ENCODE measurements at places on chromosomes 7 and 10.

GRCh38 chr10:75286901-75287300 lies 51.1 kb upstream of the COMTD1 start:
- DNase-seq = no peak

DNA sequence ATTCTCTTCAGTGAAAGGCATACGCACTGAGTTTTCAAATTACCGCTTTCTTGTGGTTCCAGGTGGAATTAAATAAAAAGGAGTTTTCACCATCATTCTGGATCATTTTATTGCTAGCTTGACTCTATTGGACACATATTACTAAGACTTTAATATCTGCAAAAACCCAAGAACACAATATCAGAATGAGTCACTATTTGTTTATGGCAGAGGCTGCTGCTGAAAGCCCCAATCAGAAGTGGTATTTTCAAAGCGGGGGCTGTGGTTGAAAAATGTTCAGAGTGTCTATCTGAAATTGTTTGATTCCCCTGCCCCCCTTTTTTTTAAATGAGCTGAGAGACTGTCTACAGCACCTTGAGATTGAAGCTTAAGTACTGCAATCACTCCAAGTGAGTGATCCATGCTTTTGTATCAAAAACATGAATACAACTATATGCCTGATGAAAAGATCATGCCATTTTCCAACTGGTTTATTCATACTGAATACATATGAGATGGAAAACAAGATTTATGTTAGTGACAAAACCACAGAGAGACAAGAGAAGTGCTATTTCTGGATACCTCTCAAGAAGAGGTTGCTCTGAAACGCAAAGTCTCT lies 376.4 kb downstream of the HTR7 start:
- DNase-seq = no peak

GRCh38 chr10:127012769-127013152 lies 107.5 kb downstream of the DOCK1 start:
- DNase-seq = no peak

DNA sequence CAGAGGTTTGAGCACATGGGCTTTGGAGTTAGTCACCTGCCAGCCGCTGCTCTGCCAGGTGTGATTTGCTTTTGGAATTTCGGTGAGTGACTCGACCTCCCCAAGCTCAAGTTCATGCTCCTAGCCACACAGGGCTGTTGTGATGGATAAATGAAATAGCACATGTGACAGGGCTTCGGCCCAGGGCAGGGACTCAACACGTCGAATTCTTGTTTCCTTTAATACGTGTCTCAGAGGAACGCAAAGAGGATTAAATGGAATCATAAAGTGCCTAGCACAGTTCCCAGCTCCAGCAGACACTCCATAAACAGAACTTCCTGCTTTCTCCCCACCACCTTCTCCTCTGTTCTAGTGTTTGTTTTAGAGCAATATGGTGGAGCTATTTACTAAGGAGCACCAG lies 88.3 kb upstream of the CHST15 start:
- no peak for DNase-seq

GRCh38 chr7:73901823-73902597 lies 41.1 kb downstream of the TMEM270 start:
- DNase-seq = no peak

DNA sequence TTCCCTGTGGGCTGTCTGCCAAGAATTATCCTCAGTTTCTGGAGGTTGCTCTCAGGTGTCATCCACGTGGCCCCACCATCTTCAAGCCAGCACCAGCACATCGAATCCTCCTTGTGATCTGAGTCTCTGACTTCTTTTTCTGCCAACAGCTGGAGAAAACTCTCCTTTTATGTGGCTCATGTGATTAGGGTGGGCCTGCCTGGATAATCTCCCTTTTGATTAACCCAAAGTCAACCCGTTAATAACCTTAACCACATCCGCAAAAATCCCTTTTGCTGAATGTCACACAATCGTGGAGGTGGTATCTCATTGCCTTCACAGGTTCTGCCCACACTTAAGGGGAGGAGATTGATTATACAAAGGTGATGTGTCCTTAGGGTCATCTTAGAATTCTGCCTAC lies 73.8 kb downstream of the LRGUK start:
- no peak for DNase-seq

DNA sequence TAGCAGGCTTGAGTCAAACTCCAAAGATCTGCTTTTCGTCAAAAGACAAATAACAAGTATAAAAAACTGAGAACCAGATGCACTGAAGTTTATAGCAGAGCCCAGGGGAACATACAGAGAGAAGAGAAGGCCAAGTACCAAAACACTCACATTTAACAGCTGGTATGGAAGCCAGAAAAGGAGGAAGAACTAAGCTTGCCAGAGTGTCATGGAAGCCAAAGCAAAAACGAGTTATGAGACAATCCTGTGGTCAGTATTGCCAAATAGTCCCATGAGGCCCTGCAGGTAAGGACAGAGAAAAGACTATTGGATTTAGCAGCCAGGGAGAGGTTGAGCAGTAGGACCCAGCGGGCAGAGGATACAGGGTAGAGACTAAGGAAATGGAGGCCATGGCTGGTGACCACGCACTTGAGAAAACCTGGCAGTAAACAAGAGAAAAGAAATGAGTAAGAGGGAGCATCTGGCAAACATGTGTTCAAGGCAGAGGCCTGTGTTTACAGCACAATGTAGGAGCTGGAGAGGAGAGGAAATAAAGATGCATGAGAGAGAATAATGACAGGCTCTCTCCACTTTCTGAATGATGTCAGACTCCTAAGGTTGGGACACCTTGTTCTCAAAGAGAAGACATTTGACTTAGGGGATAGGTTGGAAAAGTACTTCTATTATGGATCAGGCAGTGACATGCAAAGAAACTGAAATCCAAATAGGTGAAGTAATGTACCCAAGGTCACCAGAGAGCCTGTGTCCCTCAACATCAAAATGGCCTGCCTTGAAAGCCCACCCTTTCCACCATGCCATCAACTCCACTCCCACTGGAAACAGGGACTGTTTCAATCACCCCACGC lies 9.1 kb downstream of the CREB3L2 start:
- peak; percentile 81 for DNase-seq

GRCh38 chr10:18875477-18875876 lies 173.1 kb upstream of the MALRD1 start:
- no peak for DNase-seq

GRCh38 chr7:923108-924041 lies 31.1 kb downstream of the ADAP1 start:
- peak; percentile 66 for DNase-seq

DNA sequence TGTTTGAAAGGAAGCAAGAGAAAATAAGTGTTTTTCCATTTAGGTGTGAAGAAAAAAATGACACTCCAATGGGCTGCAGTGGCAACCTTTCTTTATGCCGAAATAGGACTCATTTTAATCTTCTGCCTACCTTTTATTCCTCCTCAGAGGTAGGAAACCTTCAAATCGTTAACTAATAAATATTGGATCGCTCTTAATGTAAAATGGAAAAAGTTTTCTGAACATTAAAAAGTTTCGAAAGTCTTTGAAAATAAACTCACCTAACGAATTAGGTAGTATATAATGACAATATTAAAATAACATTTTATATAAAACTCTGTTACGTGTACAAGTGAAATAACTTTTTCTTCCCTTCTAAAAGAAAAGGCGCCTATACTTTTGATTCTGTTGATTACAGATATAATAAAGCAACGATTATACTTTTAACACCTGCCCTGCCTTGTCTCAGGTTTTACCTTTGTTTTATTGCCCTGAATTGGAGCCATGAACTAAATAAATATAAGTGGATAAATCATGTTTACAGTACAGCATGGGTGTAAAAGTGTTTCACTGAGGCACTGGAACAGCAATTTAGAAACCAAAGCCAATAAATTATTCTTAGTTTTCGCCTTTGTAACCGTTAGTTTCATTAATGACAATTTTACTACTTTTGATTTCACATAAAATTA lies 804 bp downstream of the BCAP29 start:
- no peak for DNase-seq

All from right forelimb (tissue), 1 donor.